Hematopoietic multipotent progenitor cell (in vitro differentiated cells): ENCODE measurements at places on chromosomes 3 and 15.

GRCh38 chr3:46926039-46926438, 48.5 kb downstream of the PTH1R start:
- no peak for DNase-seq

DNA sequence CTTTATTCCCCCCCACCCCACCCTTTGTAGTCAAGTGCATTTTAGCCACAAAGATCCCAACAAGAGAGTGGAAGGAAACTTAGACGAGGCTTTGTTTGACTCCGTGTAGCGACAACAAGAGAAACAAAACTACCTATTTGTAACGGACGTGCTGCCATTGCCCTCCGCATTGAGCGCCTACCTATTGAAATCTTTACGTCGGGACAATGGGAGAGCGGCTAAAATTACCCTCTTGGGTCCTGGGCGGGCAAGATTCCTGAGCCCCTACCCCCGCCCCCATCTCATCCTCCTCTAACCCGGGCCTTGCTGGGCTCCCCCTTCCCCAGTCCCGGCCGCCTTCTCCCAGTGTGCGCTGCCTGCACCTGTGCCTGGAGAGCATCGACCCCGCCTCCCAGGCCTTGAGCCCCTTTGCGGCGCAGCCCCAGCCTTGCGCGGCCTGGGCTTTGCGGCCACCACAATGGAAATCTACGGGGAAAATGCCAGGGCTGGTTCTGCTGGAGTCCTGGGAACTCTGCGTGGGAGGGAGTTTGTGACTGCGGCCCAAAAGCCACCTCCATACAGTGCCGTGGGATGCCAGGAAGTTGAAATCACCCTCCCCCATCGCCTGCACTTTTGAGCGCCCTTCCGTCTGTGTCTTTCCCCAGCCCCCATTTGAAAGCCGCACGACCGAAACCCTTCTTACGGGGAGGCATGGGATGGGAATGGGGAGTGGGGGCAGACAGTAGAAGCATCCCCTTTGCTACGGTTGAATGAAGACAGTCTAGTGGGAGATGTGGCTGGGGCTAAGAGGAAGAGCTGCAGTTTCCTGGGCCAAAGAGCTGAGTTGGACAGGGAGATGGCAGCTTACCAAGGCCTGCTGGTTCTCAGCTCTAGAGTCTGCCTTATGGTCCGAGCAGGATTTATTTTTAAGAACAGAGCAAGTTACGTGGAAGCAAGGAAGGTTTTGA, 1.1 kb upstream of the SOX2 start:
- DNase-seq: no peak

- DNase-seq: no peak
These were observed 146.6 kb downstream of the ATP10A start for GRCh38 chr15:25716414-25717126.

- no peak for DNase-seq
These were observed 401.3 kb upstream of the WNT5A start for GRCh38 chr3:55888282-55888885.

DNA sequence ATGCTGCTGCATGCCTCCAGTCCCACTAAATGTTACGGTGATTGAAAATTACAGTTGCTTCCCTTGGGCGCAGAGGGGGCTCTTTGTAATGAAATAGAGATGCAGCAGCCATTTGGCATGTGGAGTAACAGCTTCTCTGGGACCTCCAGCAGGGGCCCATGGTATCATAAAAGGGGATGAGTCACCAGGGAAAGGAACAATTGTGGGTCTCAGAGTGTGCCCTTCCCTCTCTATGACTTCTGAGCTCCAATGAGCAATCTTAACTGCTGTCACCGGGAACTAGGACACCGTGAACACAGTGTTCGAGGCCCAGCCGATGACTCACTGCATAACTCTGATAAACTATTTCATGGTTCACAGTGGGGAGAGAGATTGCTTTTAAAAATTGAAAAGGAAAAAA, 164.8 kb upstream of the NUDT16 start:
- no peak for DNase-seq

DNA sequence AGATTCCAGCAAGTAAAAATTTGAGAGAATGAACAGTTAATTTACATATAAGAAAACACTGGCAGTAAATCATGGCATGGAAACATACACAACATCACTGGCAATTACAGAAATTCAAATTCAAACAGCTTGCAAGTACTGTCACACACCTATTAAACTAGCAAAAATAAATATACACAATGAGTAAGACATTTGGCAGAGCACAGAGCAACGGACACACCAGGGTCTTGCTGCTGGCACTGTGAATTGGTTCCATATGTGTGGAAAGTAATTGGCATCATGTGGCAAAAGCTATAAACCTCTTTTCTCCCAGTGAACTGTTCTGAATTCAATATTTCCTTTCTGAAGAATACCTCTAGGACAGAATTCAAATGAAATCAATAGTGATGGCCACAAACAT, 78.3 kb downstream of the LRRK1 start:
- DNase-seq: no peak

- DNase-seq: no peak
These were observed 135.4 kb downstream of the PDE8A start for GRCh38 chr15:85116925-85117646.
